ENCODE measurements at places on chromosomes 6 and 20. TPM values are rescaled to one million over a fixed set of nuclear protein-coding genes. Genes with fewer than 3 reads are reported as not detected.

RXRB gene
- 32.3 TPM for total RNA-seq

KCNK5 gene
- 7.5 TPM for total RNA-seq

GPR6 gene
- total RNA-seq, result 0.59 TPM

ARMH2 gene
- not detected for total RNA-seq

GPX5 gene
- total RNA-seq, result not detected

NT5DC1 gene
- total RNA-seq, result 18.6 TPM

DLL1 gene
- total RNA-seq, result 12.9 TPM

TCFL5 gene
- total RNA-seq, result 12.3 TPM

CYP39A1 gene
- 8.6 TPM for total RNA-seq

CCND3 gene
- 21.1 TPM for total RNA-seq

GRCh38 chr20:32449890-32450401, 91.8 kb downstream of the ASXL1 start:
- no peak for DNase-seq

DNA sequence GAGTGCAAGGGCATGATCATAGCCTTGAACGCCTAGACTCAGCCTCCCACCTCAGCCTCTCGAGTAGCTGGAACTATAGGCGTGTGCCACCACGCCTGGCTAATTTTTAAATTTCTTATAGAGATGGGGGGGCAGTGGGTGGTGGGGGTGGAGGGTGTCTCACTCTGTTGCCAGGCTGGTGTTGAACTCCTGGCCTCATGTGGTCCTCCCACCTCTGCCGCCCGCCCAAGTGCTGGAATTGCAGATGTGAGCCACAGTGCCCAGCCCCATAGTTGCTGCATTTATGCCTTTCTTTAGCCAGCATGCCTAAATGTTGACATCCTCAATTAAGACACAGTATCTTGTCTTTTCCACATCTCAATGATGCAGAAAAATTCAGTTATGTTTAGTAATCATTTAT, 171.1 kb downstream of the ARID1B start:
- DNase-seq, result no peak

DNA sequence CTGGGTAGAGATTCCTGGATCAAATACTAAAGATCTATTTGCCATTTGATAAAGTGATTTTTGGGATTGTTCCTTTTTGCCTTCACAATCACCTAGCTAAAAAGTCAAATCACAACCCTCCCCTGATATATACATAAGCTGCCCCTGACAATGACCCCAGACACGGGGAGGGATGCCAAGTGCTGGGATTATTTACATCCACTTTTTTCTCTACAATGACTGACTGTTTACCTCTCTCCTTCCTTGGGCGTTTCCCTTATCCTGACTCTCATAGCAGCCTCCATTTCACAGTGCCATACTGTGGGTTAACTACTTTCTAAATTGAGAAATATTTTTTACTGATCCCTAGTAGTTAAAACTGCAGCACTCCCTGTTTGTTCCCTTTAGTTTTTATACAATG, 150.8 kb upstream of the TMEM170B start:
- no peak for DNase-seq

GRCh38 chr6:155004017-155004416, 8.9 kb downstream of the TIAM2 start:
- DNase-seq, result no peak

- DNase-seq, result no peak
Measured at GRCh38 chr6:43717822-43718221, 30.2 kb upstream of the MRPS18A start.

GRCh38 chr6:45619994-45620471, 242.3 kb upstream of the SUPT3H start:
- no peak for DNase-seq

- no peak for DNase-seq
Measured at GRCh38 chr20:42406826-42407225, 782.9 kb downstream of the PTPRT start.

DNA sequence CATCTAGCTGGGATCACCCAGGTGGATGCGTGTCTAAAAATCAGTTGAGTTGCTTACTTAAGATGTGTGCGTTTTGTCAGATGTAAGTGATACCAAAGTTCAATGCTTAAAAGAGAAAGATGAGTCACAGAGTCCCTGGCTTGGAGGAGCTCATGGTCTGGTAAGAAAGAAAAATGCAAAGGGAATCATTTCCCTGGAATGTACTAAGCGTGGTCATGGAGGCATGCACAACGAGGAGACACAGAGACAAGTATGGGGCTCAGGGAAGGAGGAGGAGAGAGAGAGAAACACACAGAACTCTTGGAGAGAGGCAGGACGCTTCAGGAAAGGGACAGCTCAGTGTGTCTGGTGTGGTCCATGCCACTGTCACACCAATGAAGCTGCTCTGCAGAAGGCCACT, 186.9 kb upstream of the GMDS start:
- no peak for DNase-seq

GRCh38 chr20:49445176-49445575, 37.3 kb downstream of the KCNB1 start:
- DNase-seq, result no peak

DNA sequence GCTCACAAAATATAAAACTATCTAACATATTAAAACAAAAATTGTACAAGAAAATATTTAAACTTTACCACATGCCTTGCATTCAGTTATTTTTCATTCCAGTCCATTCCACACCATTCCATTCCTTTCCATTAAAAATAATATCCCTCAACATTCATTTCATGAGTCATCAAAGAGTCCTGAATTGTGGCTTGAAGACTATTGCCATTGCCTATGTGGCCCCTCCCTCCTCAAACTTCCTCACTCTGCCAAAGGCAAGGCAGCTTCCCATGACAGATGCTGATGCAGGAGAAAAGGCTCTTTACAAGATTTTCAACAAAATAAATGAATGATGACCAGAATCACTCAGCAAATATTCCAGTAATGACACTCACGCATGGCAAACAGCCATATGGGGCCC, 31.7 kb downstream of the IL20RA start:
- no peak for DNase-seq

- DNase-seq, result no peak
Measured at GRCh38 chr20:16437387-16437996, 135.8 kb downstream of the KIF16B start.

- no peak for DNase-seq
Measured at GRCh38 chr6:27471365-27472115, 1.4 kb downstream of the ZNF184 start.

GRCh38 chr20:35981969-35982368, 13.6 kb downstream of the CNBD2 start:
- DNase-seq, result no peak

DNA sequence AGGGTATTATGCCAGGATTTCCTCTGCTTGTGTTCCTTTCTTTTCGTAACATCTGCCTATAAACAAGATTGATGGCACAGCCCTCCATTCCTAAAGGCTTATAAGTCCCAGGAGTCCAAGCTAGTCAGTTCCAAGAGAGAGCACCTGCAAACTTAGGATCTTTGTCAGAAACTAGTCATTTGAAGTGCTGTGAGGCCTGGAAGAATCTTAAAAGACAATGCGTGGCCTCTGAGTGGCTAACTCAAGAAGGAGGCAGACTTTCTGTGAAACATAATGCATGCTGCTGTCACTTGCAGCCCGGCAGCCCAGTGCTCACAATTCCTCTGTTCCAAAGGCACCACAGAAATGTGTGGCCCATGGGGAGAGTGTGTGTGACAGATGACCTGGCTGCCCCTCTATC, 135.0 kb upstream of the SUPT3H start:
- no peak for DNase-seq

DNA sequence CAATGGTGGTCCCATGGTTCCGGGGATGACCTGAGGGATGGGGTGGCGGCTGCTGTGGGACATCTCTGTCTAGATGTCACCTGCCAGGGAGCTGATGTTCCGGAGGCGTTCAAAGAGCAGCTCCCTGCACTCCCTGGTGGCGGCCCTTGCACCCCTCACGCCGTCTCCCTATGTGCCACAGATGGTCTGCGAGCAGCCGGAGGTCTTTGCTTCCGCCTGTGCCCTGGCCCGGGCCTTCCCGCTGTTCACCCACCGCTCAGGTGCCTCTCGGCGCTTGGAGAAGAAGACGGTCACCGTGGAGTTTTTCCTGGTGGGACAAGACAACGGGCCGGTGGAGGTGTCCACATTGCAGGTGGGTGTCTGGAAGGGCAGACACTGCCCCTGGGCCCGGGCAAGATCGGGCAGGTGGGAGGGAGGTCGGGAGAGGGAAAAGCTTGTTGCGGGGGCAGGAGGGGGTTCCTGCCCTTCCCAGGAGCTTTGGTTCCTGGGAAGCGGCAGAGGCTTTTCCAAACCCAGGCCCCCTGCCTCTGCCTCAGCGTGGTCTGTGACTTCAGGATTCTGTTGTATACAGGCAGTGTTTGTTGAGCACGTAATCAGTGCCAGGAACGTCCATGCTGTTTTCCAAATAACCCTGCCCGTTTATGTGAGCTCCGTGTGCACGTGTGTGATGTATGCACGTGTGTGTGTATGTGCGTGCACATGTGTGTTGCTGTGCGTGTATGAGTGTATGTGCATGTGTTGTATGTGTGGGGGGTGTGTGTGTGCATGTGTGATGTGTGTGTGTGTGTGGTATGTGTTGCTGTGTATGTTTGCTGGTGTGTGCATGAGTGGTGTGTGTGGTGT, 1.9 kb downstream of the NPEPL1 start:
- DNase-seq, result no peak

- DNase-seq, result no peak
Measured at GRCh38 chr6:25960734-25961133, 1.9 kb upstream of the TRIM38 start.

- DNase-seq, result peak; percentile 47
Measured at GRCh38 chr6:49918787-49919186, 45.2 kb downstream of the DEFB114 start.

DNA sequence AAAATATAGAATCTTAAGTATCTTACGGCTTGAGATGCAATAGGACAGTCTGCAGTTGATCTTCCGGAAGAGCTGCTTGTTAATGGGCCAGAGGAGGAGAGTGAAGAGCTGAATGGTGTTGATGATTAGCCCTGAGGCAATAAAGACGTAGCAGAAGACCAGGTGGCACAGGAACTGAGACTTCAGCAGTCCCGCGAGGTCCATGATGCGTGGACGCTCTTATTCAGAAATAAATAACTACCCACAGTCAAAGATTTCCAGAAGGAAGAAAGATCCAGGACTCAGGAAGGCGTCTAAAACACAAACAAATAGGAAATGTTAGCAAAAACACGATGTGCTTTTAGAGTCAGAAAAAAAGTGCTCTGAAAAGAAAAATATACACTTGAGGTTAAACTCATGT, 41.9 kb downstream of the AGPAT4 start:
- no peak for DNase-seq

DNA sequence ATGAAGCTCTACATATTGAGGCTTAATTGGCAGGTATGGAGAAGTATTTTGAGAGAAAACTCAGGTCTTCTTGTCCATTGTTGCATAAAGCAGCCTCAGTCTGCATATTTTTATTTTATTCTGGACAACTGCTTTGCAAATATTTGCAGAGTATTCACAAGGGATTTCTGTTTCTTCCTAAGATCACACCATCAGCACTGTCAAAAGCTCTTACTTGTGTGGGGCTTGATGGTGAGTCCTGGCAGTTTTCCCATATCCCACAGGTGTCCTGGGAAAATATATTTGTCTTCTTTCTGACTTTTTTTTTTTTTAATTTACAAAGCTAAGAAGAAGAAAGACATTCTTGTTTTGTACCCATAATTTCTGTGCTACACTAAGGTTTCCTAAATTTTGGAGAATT, 16.9 kb upstream of the MLIP start:
- DNase-seq, result peak; percentile 35

DNA sequence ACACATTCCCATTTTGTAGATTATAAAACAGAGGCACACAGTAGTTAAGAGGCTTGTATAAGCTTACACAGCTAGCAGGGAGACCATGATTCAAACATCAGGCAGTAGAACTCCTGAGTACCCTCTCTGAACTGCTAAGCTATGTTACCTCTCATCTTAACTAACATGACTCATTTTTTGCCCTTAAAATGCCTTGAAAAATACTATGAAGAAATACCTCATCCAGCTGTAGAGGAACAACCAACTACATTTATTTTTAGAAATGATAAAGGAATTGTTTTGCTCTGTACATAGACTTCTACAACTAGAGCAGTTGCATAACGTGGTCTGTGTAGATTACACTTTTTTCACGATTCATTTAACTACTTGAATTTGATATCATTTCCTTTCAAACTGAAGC, 102.1 kb downstream of the FLRT3 start:
- no peak for DNase-seq

DNA sequence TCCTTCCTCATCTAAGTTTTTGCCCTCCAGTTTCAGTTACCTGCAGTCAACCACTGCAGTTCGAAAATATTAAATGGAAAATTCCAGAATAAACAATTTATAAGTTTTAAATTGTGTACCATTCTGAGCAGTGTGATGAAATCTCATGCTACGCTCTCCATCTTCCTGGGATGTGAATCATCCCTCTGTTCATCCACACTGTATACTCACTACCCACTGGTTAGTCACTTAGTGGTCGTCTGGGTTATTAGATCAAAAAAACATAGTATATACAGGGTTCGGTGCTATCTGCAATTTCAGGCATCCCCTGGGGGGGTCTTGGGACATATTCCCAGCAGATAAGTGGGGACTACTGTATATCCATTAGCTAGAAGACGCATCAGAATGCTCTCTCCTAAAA, 151.9 kb upstream of the SLC22A16 start:
- no peak for DNase-seq

- DNase-seq, result no peak
Measured at GRCh38 chr6:148596891-148597455, 149.9 kb upstream of the UST start.

GRCh38 chr20:37948956-37949355, 46.0 kb downstream of the VSTM2L start:
- DNase-seq, result no peak

DNA sequence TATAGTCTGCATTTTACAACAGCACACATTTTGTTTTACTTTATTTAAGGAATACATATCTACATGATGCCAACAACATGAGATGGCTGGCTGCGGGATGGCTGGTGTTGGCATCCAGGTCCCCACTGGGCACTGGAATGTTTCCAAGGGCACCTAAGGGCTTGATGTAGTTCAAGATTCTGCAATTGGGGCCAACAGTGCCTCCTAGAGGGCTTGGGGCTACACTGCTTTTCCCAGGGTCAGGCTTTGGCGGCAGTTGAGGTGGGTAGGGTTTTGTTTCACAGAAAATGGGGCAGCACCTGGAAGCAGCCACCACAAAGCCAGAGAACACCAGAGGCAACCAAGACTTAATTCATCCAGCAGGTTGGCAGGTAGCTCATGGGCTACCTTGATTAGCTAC, 202.2 kb upstream of the PRND start:
- DNase-seq, result no peak

DNA sequence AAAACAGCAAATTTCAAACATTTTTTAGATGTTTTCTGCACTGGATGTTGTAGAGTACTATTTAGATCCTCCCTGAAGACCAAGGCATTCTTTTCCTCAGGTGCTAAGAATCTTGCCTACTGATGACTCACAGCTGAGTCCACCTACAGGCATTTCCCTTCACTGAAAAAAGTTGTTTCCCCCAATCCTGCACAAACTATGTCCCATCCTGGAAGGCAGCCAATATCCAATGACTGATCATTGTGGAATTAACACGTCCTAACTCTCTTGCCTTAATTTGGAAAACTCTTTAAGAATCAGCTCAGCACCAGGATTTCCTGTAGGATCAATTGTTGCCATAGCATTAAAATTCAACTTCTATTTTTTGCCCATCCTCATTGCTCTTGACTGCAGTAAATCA, 268.4 kb upstream of the IRAK1BP1 start:
- DNase-seq, result peak; percentile 7

All from spinal cord (tissue), 10 donors.